ENCODE measurements at places on chromosomes 6 and 20.

- DNase-seq, result no peak
Measured at GRCh38 chr20:53405139-53405538, 188.5 kb downstream of the ZNF217 start.

GRCh38 chr6:16762550-16763477 lies 1.6 kb upstream of the ATXN1 start:
- peak; percentile 60 for DNase-seq

DNA sequence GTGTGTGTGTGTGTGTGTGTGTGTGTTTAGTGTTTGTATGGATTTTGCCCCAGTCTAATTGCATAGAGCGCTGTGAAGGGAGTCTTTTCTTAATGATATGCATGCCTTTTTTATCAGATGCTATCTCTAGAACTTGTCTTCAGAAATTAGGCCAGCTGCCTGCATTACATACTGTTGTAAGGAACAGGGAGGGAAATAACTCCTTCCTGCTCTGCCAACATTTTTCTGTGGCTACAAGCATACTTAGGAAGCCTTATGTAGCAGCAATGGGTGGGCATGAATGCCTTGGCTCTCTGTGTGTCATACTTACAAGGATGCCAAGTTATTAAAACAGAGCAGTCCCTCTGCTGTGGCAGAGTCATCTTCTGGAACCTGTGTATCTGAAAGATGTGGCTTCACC lies 8.0 kb upstream of the COL21A1 start:
- no peak for DNase-seq

DNA sequence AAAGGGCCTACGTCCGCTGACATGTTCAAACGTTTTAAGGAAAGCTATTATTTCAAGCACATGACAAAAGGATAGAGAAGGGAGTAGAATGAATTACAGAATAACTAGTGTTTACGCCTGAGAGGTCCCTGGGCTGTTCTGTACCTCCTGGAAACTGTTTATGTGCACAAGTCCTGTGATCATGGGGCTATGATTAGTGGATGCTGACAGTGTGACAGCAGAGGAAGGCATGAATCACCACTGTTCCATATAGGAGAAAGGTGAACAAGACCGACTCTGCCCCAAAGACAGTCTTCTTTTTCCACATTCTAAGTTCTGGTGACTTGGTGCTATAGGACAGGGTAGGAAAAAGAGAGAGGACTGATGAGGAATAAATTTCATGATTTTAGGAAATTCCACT lies 249.2 kb upstream of the PRDM1 start:
- DNase-seq, result no peak

GRCh38 chr6:134373282-134373922 lies 55.5 kb upstream of the SGK1 start:
- no peak for DNase-seq

DNA sequence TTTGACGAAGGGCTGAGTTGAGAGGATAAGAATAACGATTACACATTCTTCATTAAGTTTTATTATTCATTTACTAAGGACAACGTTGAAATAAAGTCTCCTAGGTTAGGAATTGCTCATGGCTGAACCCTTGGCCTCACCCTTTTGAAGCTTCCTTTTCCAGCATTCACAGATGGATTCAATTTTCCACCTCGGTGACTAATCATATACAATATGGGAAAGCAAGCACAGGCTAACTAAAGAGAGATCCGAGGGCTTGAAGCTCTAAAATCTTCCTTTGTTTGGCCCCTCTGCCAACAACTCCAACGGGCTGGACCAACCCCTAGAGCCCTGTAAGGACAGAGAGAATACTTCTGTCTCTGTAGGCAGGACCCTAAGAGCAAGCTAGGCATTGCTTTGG lies 159.5 kb downstream of the SOD2 start:
- no peak for DNase-seq

GRCh38 chr6:163533443-163533842 lies 118.9 kb downstream of the QKI start:
- peak; percentile 17 for DNase-seq

GRCh38 chr20:40948465-40949267 lies 80.0 kb upstream of the TOP1 start:
- no peak for DNase-seq
